T-cell (primary cell): ENCODE measurements at places on chromosomes 12 and 14.

DNA sequence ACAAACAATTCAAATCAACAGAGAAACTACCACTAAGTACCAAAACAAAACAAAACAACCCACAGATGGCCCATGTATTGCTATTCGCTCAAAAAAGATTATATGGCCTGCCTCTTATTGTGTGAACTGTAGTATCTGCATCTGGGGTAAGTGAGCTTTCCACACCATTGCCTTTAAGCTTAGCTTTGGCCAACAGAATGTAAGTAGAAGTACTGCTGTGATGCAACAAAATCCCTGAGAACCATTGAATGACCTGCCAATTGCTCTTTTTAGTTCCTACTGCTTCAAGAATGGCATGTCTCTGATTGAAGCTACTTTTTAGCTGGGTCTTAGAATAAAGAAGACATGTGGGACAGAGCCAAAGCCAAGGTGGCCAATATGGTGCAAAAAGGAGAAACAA, 32.5 kb downstream of the PPFIA2 start:
- no peak for DNase-seq

GRCh38 chr14:21367582-21368144, 16.2 kb downstream of the SUPT16H start:
- no peak for DNase-seq

DNA sequence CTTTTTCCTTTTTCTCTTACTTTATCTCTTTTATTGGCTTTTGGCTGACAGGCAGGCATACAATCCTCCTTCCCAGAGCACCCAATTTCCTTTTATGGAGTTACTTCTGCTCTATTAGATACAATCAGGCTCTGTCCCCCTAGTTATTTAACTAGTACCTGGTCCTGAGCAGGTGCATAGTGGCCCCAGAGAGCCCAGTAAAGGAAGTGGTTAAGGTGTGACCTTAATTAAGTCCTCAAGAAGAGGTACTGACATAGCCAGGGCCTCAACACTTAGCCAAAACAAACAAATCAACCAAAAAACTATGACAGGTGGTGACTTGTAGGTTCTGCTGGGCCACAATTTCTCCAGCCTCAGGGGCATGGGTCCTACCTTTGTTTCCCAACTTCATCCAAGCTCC, 82.9 kb downstream of the CCDC60 start:
- no peak for DNase-seq

DNA sequence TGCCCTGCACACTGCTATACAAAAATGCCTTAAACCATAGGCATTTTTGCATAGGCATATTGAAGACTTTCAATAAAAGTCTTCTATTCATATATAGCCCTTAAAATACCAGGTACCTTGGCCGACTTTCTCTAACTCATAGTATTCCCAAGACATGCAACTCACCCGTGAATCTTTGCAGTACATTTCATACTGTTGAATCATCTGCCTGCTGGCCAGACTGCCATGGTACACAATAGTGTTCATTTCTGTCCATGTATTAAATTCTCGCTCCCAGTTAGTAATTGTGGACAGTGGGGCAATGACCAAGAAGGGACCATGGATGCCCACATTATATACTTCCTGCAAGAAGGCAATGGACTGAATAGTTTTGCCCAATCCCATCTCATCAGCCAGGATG, 24.3 kb upstream of the SUPT16H start:
- no peak for DNase-seq

GRCh38 chr12:121974026-121974985, 47.4 kb upstream of the BCL7A start:
- DNase-seq, result no peak

DNA sequence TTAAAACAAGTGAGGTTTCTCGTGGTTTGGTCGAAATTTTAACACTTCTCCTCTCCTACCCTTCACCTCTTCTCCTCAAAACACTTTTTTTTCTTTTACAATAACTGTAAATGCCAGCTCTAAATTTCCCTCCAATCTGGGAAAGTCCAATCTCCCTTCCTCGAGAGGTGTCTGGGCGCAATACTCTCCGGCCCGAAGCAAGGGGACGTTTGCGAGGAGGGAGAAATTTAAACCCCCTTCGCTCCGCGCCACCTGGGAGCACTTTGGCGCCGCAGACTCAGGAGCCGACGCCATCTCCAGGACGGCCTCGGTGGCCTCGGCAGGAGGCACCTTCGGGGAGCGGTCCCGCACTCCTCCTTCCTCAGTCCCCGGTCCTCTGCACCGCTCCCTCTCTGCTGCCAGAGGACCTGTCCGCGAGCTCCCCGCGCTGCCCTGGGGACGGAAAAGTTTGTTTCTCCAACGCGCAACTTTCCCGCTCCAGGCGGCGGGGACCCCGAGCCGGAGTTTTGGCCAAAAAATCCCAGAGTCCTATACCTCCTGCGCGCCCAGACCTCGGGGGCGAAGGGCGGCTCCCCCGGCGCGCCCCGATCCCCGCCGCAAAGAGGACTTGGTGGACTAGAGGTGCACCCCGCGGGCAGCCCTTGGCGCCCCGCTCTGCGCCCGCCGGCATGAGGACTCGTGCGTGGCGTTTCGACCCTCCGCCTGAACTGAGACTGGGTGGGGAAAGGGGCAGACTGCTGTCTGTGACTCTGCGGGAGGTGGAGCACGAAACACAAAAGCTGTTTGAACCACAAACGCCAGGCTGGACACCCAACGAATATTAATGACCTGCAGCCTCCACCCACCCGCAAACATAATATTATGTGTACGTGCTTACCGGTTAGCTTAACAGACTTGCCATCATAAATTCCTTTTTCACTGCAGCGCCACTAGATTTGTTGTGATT, 95.2 kb upstream of the HMGA2 start:
- DNase-seq, result no peak

DNA sequence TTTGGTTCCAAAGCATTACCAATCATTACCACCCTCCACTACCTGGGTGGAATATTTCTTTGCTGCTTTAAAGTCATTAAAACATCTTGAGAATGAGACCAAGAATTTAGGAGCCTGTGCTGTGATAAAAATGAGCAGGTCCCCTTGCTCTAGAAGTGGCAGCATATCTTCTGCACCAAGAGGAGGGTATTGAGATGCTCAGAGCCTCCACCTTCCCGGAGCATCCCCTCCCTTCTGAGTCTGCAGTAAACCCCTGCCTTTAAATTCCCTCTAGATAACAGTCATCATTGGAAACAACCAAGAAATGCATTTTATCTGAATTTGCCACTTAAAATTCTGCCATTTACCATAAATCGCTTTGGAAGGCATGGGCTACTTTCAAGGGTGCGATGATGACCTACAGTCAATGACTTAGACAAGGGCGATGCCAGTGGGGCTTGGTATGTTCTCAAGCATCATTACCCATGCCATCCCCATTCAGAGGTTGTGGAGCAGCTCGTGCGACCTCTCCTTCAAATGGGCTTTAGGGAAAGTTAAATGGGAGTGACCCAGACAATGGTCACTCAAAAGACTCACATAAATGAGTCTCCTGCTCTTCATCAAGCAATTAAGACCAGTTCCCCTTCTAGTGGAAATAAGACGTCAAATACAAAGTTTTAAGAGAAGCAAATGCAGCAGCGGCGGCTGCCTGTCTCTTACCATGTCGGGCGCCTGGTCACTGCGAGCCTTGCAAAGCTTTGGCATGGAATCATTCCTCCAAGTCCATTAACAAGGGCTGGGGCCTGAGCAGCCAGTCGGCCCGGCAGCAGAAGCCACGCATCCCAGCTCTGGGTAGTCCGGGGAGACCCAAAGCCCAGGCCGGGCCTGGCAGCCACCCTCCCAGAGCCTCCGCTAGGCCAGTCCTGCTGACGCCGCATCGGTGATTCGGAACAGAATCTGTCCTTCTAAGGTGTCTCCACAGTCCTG, 334.5 kb downstream of the TMEM121 start:
- DNase-seq, result no peak

DNA sequence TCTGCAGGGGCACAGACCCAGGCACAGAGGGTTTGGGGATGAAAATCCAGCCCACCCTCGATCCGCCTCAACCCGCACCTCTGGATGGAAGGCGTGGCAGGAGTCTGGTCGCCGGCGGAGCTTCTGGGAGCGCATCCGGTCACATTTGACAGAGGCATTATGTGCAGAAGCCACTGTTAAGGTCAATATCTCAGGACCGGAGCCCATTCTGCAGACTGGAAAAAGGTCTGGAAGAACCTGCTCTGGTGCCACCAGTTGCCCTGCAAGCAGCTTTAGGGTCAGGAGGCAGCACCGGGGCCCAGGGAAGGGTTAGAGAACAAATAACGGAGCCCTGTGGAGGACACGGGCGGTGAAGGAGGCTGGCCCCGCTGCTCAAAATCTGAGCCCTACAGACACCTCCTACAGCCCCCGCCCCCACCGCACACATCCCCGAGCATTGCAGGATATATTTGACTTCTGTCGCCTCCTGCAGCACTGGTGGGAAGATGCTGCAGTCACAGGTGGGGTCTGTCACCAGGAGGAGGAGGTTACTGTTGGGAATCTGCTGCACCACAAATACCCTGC, 25.1 kb upstream of the LRTM2 start:
- no peak for DNase-seq

DNA sequence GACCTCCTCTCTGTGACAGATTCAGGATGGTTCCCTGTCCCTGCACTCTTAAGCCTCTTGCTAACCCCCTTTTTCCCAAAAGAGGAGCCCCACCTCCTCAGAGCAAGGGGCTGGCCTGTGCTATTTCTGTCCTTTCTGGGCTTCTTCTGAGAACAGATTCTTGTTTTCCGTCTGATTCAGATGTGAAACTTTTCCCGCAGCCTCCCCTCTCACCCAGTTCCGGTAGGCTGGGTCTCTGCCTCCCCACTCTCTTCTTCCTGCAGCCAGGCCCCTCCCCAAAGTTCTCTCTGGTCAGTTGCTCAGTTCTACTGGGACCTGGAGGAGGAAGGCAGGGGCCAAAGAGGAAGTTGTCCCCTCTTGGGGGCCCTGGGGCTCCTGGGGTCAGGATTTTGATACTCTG, 11.8 kb downstream of the PDE1B start:
- DNase-seq, result no peak

DNA sequence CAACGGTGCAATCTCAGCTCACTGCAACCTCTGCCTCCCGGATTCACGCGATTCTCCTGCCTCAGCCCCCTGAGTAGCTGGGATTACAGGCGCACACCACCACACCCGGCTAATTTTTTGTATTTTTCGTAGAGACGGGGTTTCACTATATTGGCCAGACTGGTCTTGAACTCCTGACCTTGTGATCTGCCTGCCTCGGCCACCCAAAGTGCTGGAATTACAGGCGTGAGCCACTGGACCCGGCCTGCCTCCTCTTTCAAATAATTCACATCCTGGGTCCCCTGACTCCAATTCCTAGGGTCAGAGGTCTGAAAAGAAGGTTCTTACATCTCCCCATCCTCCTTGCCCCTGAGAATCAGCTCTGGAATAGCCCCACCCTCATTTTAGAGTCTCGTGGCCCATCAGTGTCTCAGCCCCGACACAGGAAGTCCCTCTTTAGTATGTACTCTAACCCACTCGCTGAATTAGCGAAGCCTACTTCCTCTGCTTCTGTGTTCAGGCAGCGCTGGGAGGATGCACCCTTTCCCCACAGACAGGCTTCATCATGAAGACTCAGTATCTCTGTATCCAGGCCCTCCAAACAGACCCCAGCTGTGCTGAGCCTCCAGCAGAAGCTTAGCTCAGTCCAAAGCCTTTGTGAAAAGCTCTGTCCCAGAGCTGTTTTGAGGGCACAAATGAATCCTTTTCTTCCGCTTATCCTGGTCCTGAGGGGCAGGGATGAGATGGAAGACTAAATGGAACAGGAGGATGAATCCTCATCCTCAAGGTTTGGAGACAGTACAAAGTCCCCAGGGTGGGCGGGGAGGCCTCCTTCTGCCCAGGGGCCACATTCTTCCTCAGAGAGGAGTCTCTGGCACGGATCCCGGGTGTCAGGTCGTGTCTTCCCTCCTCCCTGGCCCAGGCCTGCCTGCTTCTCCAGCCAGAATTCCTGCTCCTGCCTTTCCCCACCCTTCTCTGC, 3.5 kb downstream of the LPAR5 start:
- DNase-seq, result peak; percentile 41

GRCh38 chr14:98288825-98289224, 983.2 kb downstream of the BCL11B start:
- DNase-seq, result no peak

GRCh38 chr14:94288610-94289465, 4.2 kb downstream of the SERPINA10 start:
- no peak for DNase-seq

DNA sequence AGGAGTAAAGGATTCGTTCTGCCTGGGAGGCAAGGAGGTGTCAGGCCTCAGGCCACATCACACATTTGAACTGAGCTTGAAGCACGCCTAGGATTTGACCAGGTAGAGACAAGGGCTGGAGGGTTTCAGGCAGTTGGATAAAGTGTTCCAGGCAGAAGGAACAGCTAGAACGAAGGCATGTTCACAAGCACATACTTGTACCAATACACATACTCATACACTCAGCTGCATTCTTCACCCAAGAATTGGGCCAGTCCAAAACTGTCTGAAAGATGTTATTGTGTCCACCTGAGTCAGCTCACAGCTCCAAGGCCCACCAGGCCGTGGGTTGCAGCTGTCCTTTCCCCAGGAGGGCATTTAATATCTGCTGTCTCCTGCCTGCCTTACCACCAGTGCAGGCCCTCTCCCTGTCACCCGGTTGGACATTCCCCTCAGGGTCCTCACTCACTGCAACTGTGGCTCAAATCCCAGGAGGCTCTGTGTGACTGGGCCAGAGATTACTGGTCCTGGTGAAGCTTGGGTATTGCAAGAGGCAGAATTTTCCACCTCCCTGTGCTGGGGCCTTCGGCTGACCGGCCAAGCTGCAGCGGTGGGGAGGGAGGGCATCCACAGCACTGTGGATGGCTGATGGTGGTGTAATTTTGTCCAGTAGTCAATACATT, 12.8 kb upstream of the AQP2 start:
- no peak for DNase-seq

GRCh38 chr14:95541932-95542930, 7.4 kb downstream of the GLRX5 start:
- no peak for DNase-seq

- DNase-seq, result no peak
Observed at GRCh38 chr14:39094515-39094914, 8.5 kb downstream of the SEC23A start.

- DNase-seq, result no peak
Observed at GRCh38 chr12:131825146-131825892, 2.9 kb upstream of the MMP17 start.

DNA sequence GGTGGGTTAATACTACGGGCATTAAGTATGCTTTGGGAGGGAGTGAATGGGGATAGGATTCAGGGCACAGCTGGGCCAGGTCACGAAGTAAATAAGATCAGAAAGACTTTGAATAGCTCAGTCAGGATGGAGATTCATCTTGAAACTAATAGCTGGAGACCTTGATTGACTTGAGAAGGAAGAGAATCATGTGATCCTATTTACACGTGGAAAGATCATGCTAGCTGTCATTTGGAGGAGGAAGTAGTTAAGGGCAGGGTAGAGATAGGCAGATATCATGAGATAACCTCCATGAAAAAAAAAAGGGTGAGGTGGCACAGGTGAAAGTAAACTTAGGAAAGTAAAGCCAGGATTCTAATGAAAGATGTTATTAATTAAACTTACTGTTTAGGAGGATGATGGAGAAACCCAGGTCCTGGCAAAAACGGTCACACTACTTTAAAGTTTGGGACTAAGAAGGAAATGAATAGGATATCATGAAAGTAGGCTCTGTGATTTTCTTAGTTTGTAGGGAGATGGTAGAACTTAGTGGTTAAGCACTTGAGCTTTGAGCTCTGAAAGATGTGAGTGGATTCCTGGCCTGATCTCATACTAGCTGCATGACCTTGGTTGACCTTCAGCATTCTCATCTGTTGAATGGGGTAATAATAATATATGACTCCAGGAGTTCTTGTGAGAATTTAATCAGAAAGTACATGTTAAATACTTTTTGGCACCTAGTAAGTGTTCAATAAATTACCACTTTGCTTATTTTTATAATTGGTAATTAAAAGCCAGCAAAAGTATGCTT, 439.0 kb downstream of the NRXN3 start:
- DNase-seq, result no peak
